COLO829 (cell line): ENCODE measurements at places on chromosomes 11 and 22.

GRCh38 chr11:119229741-119230140, 23.6 kb downstream of the CBL start:
- DNase-seq, result no peak

DNA sequence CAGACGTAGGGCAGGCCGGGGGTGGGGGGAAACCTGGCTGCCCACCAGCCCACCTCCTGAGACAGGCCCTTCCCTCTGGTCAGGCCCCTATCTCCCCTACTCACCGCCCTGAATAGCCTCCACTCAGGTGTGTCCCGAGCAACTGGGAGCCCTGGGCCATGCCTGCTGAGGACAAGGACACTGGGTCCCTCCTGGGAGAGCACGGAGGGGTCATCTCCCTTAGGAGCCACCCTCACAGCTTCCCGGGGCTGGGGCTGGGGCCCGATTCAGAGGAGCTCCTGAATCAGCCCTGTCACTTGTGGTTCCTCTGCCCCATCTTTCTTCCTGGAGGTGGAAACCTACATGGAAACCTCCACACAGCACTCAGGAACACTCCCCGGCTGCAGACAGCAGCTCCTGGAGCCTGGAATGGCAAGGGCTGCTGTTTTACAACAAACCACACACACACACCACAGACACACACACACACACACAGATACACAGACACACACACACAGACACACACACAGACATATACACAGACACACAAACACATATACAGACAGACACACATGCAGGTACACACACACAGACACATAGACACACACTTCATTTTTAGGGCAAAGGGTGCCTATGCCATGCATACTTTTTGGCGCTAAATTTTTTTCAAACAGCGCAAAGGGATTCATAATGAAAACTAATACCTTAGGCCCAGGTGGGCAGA, 9.6 kb upstream of the EMID1 start:
- no peak for DNase-seq

GRCh38 chr11:9065607-9066432, 25.6 kb downstream of the SCUBE2 start:
- DNase-seq, result no peak

DNA sequence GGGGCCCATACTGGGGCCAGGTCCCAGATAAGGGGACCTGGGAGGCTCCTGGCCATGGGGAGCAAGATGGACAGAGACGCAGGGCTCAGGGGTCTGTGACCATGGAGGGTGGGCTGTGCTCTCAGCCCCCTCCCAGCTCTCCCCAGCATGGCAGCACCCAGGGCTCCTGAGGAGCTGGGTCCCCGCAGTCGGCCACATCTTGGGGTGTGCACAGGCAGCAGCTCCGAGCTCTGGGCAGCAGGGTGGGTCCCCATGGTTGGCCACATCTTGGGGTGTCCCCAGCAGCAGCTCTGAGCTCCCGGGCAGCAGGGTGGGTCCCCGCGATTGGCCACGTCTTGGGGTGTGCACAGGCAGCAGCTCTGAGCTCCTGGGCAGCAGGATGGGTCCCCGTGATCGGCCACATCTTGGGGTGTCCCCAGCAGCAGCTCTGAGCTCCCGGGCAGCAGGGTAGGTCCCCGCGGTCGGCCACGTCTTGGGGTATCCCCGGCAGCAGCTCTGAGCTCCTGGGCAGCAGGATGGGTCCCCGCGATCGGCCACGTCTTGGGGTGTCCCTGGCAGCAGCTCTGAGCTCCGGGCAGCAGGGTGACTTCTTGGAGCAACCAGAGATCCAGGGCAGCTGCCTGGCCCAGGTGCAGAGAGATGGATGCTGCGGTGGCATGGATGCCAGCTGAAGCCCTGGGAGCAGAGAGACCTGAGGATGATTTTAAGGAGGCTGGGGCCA, 18.3 kb upstream of the MUC5B start:
- no peak for DNase-seq

- no peak for DNase-seq
Observed at GRCh38 chr11:68340003-68340767, 27.8 kb downstream of the LRP5 start.

GRCh38 chr11:64849598-64850356, 5.3 kb upstream of the CDC42BPG start:
- no peak for DNase-seq

GRCh38 chr11:98183034-98183433, 837.7 kb upstream of the CNTN5 start:
- no peak for DNase-seq

DNA sequence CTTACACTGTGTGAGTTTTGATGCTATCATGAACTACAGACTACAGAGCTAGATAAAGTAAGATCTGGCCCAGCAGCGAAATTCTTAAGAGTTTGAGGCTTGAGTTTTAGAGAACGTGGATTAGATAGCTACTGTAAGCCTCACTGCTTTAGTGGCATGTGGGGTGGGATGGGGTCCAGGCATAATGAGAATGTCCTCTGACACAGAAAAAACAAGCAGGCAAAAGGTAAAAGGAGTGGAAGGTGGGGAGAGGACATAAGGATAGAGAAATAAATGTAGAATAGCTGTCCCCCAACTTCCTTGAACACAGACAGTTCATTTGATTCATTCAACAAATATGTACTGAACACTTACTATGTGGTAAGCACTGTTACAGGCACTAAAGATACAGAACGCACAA, 324.5 kb upstream of the PITPNB start:
- DNase-seq, result no peak

GRCh38 chr11:111472228-111472627, 40.0 kb downstream of the BTG4 start:
- no peak for DNase-seq

GRCh38 chr11:120097721-120098385, 40.1 kb downstream of the TRIM29 start:
- no peak for DNase-seq

GRCh38 chr22:47599753-47600152, 837.3 kb downstream of the TBC1D22A start:
- DNase-seq, result no peak

GRCh38 chr11:45457649-45458048, 171.5 kb upstream of the SYT13 start:
- no peak for DNase-seq
